ENCODE measurements at places on chromosomes 12 and 14.
A peak's percentile ranks its signal among the peaks of the same experiment; 100 is the strongest.

DNA sequence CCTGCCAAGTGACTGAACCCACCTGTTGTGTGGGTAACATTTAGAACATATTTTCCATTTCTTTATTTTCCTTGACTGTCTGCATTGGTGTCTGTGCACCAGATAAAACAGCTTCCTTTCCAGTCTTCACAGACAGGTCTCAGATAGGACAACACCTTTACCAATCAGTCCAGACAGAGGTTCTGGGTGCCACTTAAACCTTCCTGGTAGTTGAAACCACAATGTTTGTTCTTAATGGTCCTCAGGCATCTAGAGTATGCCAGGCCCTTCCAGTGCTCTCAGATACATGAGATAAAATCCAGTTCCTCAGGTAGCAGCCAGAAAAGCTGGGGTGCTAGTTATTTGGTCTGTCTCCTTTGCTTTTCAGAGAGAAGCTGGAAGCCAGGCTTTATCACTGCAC lies 7.0 kb upstream of the CLEC2D start:
- DNase-seq: no peak

DNA sequence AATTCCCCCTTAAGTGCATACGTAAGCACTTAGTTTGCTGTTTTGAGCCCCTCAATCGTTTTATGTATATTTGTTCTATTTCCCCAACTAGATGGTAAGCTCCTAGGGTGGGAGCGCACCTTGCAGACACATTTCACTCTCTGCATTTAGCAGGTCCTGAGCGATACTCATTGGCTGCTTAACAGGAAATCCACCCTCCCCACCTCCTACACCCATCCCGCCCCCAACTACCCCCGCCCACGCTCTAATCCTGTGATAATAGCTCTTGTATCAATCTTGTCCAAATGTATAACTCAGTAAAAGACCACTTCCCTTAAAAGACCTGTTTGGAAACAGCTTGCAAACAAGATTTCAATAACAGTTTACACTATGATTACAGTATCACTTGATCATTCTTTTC lies 8.1 kb downstream of the LPAR5 start:
- no peak for DNase-seq

DNA sequence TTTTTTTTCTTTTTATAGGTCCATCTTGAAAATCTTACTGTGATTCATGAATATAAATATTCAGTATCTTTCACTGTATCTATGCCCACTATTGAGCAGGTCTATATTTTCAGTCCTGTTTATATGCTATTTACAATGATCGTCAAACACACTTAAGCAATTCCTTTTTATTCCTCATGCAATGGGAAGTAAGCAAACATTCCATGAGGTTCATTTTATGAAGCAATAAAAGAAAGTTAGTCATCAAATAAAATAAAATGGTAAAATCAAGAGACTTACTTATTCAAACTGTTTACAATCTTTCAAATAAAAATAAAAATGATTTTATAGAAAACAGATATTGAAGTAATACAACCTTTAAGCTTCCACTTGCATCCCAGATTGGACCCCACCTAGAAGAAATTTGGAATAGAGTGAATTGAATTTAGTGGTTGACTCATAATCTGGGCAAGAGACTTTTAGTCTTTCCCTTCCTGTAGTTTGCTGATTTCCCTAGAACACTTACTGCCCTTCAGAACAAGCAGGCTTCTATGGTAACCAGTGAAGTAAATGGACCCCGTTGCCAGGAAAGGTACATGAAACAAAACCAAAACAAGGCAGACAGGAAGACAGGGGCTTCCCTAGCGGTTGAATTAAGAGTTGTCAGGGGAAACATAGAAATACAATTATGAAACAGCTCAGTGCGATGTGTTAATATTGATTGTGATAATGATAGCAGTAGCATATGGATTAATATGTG lies 241.0 kb upstream of the ATP2B1 start:
- peak; percentile 79 for DNase-seq

DNA sequence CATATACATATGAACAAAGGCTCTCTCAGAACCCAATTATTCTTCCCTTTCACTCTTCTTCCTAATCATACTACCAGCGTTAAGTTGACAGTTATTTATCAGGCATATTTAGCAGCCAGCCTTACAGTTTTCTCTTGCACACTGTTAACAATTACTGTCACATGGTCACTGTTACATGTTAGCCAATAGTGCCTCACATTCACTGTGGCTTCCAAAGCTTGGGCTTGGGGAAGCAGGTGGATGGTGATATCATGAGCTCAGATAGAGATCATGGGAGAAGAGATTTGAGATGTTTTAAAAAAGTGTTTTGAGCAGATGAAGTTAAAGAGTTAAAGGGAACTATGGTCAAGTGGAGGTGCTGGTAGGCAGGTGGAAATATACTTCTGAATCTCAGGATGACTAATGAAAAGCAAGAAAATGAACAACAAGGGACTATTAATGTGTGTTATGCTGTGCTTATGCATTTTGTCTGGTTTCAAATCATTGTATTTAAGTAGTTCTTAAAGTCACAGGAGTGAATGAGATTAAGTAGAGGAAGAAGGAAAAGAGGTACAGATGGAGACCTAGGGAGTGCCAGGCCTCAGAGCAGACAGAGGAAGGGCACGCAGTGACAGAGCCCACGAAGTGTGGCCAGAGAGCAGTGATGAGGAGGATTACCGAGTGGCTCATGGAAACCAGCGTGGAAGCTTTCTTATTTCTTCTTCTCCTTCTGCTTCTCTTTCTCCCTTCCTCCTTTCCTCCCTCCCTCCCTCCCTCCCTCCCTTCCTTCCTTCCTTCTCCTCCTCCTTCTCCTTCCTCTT lies 39.6 kb downstream of the BICD1 start:
- DNase-seq: no peak

DNA sequence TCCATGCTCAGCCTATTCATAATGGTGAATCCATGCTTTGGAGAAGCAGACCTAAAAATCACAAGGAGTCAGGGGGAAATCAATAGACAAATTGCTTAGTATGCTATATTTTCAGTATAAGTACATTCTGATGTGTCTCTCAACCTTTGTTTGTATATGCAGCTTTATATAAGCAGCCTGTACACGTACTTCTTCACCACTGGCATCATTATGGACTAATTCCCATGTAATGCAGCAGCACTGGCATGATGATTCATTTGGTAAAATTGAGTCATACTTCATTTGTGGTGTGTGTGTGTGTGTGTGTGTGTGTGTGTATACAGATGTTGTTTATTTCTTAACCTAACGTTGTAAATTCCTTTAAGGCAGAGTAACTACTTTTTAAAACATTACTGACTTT lies 10.9 kb downstream of the DCP1B start:
- DNase-seq: peak; percentile 78

All from NCI-H226 (cell line).